ENCODE measurements at places on chromosomes 1 and 21.

GRCh38 chr1:162690672-162691434 lies 58.6 kb downstream of the DDR2 start:
- peak; percentile 4 for DNase-seq

GRCh38 chr1:44587796-44588460 lies 86.4 kb downstream of the TMEM53 start:
- DNase-seq = no peak

- peak; percentile 33 for DNase-seq
Measured at GRCh38 chr1:198187973-198188588, 31.3 kb downstream of the NEK7 start.

GRCh38 chr1:88890131-88890530 lies 1.2 kb downstream of the GTF2B start:
- no peak for DNase-seq

- no peak for DNase-seq
Measured at GRCh38 chr1:119359730-119360129, 8.9 kb upstream of the HAO2 start.
